ENCODE measurements at places on chromosomes 2 and 18.

DNA sequence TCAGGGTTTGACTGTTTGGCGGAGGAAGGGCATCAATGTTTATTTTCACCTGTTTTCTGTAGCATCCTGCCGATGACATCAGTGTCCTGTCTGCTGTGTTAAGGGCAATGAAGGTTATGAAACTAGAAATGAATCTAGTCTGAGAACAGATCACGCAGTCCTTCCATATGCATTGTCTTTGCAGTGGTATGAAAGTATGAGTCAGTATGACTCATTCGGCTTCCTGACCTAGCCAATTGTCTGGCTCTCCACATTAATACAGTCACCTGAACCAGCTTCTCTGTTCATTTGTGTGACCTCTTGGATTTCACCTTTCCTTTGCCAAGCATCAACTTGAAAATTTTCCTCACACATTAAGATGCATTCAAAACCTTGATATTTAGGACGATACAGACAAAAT lies 353.8 kb downstream of the RND3 start:
- peak; percentile 50 for DNase-seq

GRCh38 chr2:7555260-7555659 lies 638.0 kb downstream of the RNF144A start:
- no peak for DNase-seq

GRCh38 chr2:23452853-23453420 lies 68.0 kb downstream of the KLHL29 start:
- no peak for DNase-seq

GRCh38 chr18:35267809-35268208 lies 22.2 kb downstream of the ZSCAN30 start:
- DNase-seq, result no peak

- DNase-seq, result no peak
These were observed 163.5 kb downstream of the MTCL1 start for GRCh38 chr18:8868779-8869415.

GRCh38 chr2:136375017-136375901 lies 257.3 kb upstream of the CXCR4 start:
- DNase-seq, result no peak
